ENCODE measurements at places on chromosomes 7 and 10.

DNA sequence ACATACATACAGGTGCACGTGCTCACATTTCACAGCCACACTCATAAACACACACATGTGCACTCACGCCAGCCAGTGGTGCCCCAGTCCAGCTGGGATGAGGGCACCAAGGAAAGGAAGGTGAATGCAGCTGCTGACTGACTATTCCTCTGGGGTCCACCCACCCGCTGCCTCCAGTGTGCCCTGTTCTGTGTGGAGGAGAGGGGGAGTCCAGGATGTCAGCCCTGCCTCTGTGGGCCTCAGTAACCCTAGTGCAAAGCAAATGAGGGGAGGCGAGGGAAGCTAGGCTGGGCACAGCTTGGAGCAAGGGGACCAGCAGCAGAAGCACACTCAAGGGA, 57.6 kb downstream of the YKT6 start:
- DNase-seq = no peak

GRCh38 chr7:30934225-30934624, 22.6 kb downstream of the AQP1 start:
- DNase-seq = no peak

DNA sequence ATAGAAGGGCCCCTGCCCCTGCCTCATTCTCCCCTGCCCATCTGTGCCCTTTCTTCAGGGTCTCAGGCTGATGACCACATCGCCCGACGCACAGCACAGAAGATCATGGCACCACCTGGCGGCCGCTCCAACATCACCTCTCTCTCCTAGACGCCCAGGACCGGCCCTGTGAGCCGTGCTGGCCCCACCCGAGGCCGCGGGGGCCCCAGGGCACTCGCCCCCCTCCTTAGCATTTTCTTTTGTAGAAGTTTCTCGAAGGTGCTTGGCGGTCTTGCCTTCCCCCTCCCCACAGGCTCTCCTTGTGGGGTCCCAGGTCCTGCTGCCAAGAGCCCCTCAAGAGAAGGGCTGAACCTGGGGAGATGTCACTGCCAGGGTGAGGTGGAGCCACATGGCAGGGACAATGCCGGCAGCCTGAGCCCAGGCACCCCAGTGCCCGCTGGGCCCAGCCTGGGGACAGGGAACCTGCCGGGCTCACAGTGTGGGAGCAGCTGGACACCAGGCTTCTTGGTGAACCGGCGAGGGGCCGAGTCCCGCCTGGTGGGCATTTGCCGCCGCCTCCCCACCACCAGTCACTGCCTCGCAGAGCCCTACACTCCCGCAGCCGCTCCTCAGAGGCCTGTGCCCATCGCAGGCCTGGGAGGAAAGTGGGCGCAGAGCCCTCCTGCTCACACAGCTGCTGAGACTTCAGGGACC, 18.2 kb downstream of the DPYSL4 start:
- no peak for DNase-seq

GRCh38 chr7:42794673-42795072, 117.2 kb downstream of the C7orf25 start:
- DNase-seq = no peak

- no peak for DNase-seq
These were observed 409.5 kb downstream of the SUGCT start for GRCh38 chr7:40544221-40544723.

GRCh38 chr10:86225103-86225782, 141.4 kb downstream of the GRID1 start:
- no peak for DNase-seq

DNA sequence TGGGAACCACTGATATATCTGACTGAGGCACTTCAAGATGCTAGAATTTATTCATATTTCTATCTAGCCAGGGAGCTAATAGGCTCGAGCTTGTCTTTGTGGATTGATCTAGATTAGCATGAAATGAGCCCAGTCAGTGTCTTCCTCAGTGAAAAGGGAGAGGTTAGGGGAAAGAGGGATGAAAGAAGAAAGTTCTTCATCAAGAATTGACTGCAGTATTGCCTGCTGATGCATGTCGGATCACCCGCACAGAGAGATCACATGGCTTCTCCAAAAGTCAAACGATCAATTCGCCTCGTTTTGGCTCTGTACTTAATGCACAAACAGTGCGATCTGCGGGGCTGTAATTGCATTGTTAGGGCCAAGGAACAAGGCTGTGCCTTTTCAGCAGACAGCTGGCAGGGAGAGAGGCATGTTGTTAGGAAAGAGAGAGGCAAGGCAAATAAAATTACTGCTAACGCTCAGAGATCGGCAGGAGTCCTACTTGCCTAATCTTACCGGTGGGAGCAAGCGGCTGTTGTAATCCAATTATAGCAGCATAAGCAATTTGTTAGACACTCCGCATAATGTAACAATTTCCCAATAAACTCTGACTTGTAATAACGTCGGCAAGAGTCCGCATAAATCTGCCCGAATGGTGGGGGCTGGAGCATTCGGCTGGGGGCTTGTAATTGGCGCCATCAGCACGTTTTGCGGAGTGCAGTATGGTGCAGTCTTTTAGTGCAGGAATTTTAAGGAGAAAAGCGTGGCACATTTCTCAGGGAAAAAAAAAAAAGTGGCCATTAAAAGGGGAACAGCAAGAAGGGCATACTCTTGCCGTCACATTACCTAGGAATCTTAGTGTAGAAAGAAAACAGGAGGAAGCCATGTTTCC, 102.1 kb downstream of the POLL start:
- no peak for DNase-seq

- peak; percentile 36 for DNase-seq
These were observed 106.4 kb downstream of the ZRANB1 start for GRCh38 chr10:125048094-125048864.

DNA sequence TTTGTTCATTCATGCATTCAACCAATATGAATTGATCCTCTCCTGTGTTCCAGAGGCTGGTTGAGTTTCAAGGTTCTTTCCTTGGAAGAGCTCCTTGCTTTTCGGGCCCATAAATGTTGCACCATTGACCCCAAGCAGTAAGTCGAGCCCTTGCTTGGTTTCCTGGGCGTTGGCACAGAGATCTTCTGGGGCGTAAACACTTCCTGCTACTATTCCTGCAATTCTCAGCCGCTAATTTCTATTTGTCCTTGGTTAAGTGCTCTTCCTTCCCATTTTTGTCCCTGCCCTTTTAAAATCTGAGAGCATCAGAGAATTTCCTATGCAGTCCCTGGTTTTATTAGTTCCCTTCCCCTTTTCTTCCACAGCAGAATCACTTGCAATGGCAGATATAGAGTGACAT, 44.1 kb upstream of the ADRB1 start:
- no peak for DNase-seq

- DNase-seq = no peak
These were observed 40.2 kb downstream of the CYCS start for GRCh38 chr7:25084821-25085220.

- no peak for DNase-seq
These were observed 180.7 kb downstream of the POU6F2 start for GRCh38 chr7:39158367-39158766.

Measured in naive thymus-derived CD8-positive, alpha-beta T cell (primary cell).